ENCODE measurements at places on chromosomes 13 and 19. TPM values are rescaled to one million over a fixed set of nuclear protein-coding genes. Genes with fewer than 3 reads are reported as not detected.

- DNase-seq = no peak
Measured at GRCh38 chr13:49454388-49455006, 10.4 kb downstream of the SETDB2 start.

- DNase-seq = no peak
Measured at GRCh38 chr13:49084961-49085360, 109.2 kb downstream of the FNDC3A start.

DNA sequence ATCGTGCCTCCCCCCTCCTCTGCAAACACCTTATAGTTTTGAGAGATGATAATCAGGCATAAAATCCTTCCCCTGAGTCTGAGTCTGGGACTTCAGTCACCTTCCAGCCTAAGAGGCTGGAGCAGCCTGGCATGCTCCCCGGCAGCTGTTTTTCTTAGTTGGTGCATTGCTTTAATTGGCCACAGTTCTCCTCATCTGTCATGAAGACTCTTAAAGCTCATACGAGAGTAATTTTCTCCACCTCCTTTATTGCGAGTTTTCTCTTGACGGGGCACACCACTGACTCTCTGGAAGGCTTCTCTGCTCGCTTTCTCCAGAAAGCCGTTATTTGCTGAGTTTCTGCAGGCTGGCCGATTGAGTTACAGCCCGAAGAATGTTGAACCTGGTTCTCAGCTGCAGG lies 310.5 kb downstream of the ATP8A2 start:
- no peak for DNase-seq

DNA sequence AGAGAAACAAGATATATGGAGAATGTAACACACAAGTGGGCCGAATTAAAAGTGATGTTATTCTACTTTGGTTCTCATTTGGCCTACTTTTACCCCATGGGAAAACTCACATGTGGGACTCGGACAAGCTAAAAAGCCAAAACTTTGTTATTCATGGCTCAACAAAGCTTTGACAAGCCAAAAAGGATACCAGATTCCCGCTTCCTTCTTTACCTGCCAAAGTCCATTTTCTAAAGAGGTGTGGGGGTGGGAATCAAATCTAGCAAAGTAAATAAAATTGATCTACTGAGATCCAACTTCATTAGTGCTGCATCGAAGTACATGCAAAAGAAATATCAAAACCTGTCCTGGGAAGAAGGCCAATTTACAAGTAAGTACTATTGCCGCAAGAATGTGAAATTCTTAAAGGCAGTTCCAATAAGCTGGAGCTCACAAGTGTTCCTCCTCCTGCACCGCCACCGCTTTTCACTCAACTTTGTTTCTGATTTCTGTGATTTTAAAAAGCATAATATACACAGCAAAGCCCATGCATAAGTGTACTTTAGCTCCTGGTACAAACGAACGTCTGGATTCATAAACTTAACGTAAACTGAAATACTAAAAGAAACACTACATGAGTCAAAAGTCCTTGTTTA lies 1.1 kb downstream of the LNX2 start:
- no peak for DNase-seq

- no peak for DNase-seq
Measured at GRCh38 chr13:45222516-45222915, 21.7 kb upstream of the KCTD4 start.

Gene PRR20B
- polyA plus RNA-seq = not detected
